ENCODE measurements at places on chromosomes 3 and 15.

- DNase-seq: no peak
Measured at GRCh38 chr3:14256046-14256445, 77.4 kb downstream of the LSM3 start.

- no peak for DNase-seq
Measured at GRCh38 chr3:134327594-134327975, 46.7 kb downstream of the AMOTL2 start.

- no peak for DNase-seq
Measured at GRCh38 chr15:87863152-87863551, 393.4 kb downstream of the NTRK3 start.

GRCh38 chr3:59262076-59262498, 212.3 kb upstream of the CFAP20DC start:
- no peak for DNase-seq

DNA sequence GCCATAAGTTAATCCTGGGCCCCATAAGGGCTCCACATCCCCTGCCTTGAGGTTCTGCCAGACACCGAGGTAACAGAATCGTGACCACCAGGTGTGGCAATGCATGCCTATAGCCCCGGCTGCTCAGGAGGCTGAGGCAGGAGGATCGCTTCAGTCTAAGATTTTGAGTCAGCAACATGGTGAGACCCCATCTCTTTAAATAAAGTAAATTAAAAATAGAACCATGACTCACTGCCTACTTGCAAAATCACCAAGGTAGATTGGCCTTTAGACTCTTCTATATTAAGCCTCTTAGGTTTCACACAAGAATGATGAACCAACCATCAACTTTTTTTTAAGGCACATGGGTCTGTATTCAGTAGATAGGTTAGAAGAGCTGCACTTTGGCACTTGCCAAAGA, 9.7 kb downstream of the WDR5B start:
- no peak for DNase-seq

- no peak for DNase-seq
Measured at GRCh38 chr3:33613041-33613440, 105.0 kb downstream of the CLASP2 start.

DNA sequence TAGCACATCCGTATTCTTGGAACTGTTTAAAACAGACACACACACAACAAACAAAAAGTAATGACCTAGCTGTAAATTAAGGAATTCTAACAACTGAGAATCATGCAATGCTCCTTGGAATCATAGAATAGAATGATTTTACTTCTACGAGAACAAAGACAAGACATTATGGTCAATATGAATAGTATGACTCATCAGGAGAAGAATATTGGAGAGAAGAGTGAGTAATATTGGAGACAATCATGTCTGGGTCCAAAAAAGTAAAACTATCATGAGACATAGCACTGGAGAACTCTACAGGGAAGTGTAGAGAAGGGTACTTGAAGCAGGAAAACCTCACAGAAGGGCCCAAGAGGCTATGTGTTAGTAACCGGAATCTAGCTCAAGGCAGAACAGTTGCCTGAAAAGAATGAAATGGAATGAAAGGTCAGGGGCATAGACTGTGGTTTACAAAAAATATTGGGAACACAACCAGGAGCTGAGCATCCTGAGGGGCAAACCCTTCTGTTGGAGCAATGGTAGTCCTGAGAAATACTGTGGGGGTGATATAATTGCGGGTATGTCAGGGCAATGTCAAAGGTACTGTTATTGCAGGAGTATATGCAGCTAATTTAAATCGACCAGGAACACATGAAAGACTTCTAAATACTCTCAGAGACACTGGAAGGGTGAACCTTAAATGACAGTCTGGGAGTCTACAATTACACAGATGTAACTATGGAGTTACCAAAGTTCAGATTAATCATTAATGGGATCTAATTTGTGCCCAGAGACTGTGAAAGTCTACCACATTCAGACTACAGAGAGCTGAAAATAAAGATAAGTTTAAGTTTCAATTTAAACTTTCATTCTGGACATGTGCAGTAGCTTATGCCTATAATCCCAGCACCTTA, 201.2 kb downstream of the BCHE start:
- DNase-seq: no peak

GRCh38 chr3:190519886-190520285, 6.0 kb downstream of the IL1RAP start:
- no peak for DNase-seq

- no peak for DNase-seq
Measured at GRCh38 chr3:101292027-101292426, 28.3 kb downstream of the IMPG2 start.

- no peak for DNase-seq
Measured at GRCh38 chr3:156646958-156647357, 27.4 kb upstream of the TIPARP start.

Measured in DMS79 treated with DMSO at 0.1 percent for 48 hours (cell line).